AML-193 (cell line): ENCODE measurements at places on chromosomes 7 and 10.

- no peak for DNase-seq
Measured at GRCh38 chr7:98286093-98286539, 4.6 kb downstream of the BRI3 start.

- no peak for DNase-seq
Measured at GRCh38 chr10:78312197-78313047, 278.8 kb downstream of the RPS24 start.

DNA sequence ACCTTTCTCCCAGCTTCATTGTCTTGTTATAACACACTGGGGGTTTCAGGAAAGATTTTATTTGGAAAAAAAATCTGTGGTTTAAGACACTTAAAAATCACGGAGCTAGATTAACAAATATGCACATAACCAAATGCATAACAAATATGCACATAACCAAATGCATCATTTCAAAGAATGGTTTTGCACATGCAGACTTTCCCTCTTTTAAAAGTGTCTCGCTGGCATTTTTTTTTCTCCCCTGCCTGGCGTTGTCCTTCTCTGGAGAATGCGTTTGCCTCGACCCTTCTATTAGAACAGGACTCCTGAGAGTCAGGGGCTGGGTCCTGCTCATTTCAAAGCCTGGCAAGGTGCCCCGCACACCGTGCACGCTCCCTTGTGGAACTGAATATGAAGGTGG is 42.7 kb upstream of the LOXL4 start:
- DNase-seq: no peak

GRCh38 chr7:68423356-68423755 is 1174.9 kb upstream of the AUTS2 start:
- DNase-seq: no peak
